ENCODE measurements at places on chromosomes 16 and 17.

GRCh38 chr16:67800338-67800926 is 5.9 kb downstream of the RANBP10 start:
- DNase-seq = no peak

DNA sequence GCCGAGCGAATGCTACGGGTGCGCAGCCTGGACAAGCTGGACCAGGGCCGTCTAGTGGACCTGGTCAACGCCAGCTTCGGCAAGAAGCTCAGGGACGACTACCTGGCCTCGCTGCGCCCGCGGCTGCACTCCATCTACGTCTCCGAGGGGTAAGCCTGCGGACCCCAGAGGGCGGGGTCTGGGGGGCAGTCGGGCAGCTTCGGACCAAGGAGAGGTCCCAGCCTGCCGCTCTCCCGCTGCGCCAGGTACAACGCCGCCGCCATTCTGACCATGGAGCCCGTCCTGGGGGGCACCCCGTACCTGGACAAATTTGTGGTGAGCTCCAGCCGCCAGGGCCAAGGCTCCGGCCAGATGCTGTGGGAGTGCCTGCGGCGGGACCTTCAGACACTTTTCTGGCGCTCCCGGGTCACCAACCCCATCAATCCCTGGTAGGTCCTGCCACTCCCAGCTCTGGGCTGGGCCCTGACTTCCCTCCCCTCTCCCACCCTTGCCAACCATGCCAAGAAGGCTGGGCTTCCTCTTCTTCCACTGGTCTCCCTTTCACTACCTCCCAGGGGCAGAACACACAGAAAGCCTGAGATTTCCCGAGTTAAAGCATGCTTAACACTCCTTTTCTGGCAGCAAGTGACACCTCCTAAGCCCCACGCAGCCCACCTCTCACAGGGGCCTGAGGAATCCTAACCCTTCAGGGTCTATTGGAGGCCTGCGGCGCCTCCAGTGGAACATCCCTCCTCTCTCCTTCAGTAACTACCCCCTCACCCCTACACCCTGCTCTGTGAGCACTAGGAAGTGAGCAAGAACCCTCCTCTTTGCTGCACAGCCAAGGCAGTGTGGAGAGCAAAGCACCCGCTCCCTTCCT is 3.2 kb downstream of the NAGS start:
- no peak for DNase-seq

DNA sequence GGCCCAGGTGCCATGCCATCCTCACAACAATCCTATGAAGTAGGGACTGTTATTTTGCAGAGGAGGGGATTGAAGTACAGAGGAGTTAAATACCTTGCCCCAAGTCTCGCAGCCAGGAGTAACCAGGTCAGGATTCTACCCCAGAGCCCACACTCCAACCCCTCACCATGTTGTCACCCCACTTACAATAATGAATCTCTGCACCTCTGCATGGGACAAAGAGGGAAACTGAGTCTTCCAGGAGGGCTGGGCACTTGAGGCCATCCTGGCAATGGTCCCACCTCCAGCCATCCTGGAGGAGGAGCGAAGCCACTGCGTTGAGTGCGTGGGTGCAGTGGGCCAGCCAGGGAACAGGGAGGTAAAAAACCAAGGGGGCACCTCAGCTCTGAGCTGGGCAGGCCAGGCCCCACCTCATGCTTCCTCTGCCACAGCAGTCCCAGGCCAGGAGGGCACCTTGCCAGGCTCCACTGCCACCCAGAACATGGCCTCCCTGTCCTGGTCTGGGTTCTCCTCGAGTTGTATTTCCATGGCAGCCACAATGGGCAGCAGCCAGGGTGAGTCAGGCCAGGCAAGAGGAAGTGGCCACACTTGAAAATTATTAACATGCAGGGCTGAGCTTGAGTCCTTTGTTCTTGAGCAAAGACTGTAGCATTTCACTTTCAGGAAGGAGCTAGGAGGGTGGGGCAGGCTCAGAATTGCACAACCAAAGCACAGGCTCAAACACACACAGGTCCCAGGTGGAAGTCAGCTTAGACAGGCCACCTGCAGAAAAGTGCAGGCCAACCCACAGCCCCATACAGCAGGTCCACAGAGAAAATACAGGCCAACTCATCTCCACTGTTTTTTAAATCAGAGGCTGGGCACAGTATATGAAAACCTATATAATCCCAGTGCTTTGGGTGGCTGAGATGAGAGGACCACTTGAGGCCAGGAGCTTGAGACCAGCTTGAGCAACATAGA is 52.1 kb downstream of the CUEDC1 start:
- DNase-seq = no peak

- DNase-seq = peak; percentile 97
Measured at GRCh38 chr17:7573324-7574080, 5.9 kb upstream of the CD68 start.

DNA sequence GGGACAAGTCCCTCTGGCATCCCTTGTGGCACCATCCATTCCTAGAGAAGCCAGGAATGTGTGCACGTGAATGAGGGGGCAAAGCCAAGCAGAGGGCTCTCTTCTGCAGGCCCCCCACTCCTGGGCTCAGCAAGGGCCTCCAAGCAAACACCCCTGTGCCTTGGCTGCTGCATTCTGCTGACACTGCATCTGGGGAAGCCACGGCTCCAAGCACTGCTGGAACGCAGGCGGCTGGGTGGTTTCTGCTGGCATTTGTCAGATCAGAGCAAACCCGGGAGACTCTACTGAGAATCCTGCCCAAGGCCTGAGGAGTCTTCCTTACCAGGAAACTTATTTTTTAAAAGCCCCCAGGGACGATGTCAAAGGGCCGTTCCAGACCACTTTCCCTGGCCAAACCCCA is 23.3 kb downstream of the ATP6V0D1 start:
- DNase-seq = no peak

- no peak for DNase-seq
Measured at GRCh38 chr17:7186241-7186640, 7.1 kb upstream of the ASGR1 start.

GRCh38 chr16:65315081-65315780 is 193.4 kb upstream of the CDH11 start:
- DNase-seq = no peak

DNA sequence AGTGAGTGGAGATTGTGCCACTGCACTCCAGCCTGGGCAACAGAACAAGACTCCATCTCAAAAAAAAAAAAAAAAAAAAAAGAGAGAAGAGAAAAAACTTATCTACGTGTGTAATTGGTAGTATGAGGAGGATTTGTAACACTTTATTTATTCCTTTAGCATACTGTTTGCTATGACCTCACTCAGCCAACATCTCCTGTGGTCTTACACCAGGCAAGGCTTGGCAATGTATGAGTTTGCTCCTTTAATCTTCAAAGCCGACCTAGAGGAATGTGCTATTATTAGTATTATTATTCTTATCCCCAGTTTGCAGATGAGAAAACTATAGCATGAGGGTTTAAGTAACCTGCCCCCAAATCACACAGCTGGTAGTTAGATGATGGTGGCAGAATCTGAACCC is 35.8 kb upstream of the HAPSTR1 start:
- no peak for DNase-seq

- no peak for DNase-seq
Measured at GRCh38 chr16:3979070-3979469, 98.6 kb upstream of the CREBBP start.

DNA sequence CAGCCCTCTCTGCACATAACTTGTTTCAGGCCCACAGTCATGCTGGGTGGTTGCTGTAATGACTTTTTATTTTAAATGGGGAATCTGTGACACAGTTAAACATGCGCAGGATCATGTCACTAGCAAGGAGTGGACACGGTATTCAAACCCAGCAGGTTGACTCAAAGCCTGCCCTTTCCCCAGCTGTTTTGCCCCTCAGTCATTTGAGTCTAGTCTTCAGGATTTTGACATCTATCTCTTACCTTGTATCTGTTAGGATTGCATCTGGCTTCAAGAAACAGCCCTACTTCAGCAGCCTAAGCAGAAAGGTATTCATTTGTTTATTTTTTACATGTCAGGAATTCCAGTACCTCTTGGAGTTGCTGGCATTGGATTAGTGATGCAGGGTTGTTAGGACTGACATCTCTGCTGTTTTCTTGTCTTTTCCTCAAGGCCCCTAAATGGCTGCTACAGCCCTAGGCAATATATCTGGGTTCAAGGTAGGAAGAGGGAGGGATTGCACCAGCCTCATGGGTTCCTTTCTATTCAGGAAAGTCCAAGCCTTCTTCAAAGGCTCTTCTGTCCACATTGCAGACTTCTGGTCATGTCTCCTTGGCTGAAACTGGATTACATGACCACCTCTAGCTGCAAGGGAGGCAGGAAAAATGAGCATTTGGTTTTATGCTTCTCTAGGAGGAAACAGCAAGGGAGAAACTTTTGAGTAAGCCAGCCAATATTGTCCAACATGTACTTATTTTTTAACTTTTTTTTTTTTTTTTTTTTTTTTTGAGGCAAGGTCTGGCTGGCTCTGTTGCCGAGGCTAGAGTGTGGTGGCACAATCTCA is 22.8 kb downstream of the ABCC1 start:
- no peak for DNase-seq

- DNase-seq = no peak
Measured at GRCh38 chr17:67644061-67644460, 73.7 kb upstream of the NOL11 start.

DNA sequence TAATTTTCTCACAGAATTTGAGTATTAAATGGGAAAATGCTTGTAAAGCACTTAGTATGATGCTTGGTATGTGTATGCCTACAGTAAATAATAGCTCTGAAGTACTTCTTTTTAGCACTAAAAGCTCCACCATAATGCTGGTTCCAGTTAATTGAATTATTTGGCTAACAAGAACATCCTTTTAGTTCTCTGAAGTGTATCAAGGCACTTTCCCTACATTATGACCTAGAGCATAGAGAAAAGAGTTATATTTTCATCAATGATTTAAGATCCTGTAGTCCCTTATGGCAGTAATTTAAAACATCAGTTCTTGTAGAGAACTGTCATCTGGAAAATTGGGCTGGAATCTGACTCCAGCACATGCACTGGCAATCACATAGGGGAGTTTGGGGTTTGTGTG is 21.9 kb upstream of the PHAF1 start:
- DNase-seq = no peak

GRCh38 chr16:85234310-85235204 is 122.3 kb upstream of the CIBAR2 start:
- no peak for DNase-seq

DNA sequence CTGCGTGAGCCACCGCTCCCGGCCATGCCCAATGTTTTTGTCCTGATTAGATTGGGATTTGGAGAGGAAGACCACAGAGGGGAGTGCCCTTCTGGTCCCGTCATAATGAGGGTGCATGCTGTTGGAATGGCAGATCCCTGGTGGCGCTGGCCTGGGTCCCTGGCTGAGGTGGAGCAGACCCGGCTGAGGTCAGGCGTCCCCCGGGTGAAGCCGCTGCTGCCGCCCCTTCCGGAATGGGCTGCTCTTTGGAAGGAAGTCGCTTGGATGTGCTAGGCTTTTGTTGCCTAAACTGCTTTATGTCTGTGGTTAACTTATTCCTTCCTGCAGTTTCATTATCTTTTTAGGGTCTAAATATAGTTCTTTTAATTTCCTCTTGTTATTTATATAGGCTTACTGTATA is 120.3 kb upstream of the CHMP6 start:
- DNase-seq = no peak

- DNase-seq = peak; percentile 57
Measured at GRCh38 chr17:39231591-39232551, 6.1 kb upstream of the STAC2 start.

DNA sequence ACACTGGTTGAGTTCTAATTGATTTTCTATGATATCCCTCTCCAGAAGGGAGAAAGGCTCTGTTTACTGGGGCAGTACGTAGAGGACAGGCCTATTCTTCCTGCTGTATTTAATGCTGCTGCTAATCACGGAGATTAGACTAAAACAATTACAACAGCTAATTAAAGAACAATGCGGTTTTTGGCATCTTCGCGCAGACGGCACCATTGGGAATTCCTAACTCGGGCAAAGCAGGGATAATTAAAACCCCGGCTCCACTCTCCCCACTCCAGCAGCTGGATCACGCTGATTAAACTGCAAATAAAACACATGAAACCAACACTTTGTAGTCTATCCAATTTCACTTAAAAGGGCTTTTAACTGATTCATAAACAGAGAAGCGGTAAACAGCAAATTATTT is 147.6 kb downstream of the XYLT1 start:
- no peak for DNase-seq

DNA sequence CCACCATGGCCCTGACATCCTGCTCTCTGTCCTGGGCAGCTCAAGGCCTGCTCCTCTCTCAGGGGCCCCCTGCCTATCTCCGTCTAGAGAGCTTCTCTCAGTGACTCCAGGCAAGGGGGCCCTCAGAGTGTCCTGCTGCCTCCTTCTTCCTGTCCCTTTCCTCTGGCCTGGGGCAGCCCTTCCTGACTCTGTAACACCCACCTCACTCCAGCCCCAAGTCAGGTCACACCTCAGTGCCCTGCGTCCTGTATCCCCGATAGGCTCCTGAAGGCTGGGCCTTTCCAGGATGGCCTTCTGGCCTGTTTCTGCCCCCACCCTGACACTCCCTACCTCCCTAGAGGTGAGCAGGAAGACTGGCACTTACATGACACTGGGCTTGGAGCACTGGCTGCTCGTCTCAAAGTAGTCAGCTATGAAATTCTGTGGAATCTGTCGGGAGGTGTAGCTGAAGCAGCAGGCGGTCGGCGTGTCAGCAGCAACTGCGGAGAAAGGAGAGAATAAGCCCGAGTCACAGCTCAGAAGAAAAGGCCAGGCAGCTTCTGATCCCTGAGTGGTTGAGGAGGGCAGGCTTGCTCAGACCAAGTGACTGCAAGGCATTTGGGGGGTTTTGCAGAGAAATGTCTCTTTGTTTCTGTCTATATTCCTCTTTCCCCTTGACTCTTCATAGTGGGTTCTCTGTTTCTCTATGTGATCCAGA is 976 bp downstream of the CCL3L1 start:
- no peak for DNase-seq

- no peak for DNase-seq
Measured at GRCh38 chr17:66903781-66904180, 60.7 kb upstream of the CACNG4 start.

DNA sequence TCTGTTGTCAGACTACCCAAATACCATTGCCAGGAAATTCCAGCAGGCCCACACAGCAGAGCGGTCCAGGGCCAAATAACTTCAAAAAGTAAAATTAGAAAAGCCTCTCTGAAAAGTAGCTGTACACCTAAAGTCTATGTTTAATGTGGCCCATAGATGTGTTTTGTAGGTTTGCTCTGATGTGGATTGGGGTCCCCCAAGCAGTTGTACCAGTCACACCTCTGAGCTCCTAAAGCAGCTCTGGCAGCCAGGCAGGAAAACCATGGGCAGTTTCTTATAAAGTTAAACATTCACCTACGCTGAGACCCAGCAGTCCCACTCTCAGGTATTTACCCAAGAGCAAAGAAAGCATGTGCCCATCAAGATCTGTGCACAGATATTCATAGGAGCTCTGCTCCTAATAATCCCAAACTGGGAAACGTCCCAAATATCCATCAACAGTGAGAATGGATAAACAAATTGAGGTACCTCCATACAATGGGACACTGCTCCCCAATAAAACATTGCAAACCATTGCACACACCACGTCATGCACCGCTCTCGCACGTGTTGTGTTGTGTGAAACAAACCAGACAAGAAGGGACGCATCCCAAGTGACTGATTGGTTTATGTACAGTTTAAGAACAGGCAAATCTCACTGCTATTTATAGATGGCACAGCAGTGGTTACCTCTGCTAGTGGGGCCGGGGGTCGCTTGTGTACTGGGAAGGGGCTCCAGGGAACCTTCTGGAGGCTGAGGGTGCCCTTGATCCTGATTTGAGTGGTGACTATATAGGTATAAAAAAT is 15.8 kb upstream of the PRM1 start:
- no peak for DNase-seq
